ENCODE measurements at places on chromosomes 11 and 22. TPM values are rescaled to one million over a fixed set of nuclear protein-coding genes. Genes with fewer than 3 reads are reported as not detected.

GRCh38 chr11:46278387-46279125, 1.1 kb downstream of the CREB3L1 start:
- DNase-seq: no peak

- peak; percentile 56 for DNase-seq
These were observed 4.9 kb downstream of the ATP5MGL start for GRCh38 chr22:42635531-42635930.

GRCh38 chr11:74570266-74571061, 21.9 kb upstream of the POLD3 start:
- DNase-seq: no peak

DNA sequence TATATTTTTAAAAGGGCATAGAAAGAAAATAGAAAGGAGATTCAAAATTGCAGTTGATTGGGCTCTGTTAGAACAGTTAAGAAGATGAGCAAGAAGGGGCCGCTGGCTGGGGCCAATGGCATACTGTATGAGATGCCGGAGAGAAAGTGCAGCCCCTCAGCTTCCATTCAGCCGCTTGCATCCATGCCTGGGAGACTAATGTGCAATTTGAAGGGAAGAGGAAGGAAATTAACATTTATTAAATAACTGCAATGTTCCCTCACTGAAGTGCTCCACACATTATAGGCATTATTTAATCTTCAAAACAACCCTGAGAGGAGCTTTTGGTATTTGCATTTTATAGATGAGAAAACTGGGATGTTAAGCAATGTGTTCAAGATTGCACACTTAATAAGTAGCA, 44.7 kb upstream of the CSNK2A3 start:
- DNase-seq: no peak

GRCh38 chr11:61509043-61510029, 787 bp downstream of the LRRC10B start:
- DNase-seq: no peak

GRCh38 chr11:34783816-34784317, 132.3 kb downstream of the APIP start:
- DNase-seq: no peak

GRCh38 chr22:44023404-44024287, 456 bp upstream of the PARVB start:
- no peak for DNase-seq

CFAP300 gene
- 1.1 TPM for total RNA-seq

IRF7 gene
- 56.8 TPM for total RNA-seq

NXPE2 gene
- not detected for total RNA-seq

MUC6 gene
- total RNA-seq: not detected

LSP1 gene
- 71.2 TPM for total RNA-seq

HTR3A gene
- total RNA-seq: 0.88 TPM

PKDREJ gene
- not detected for total RNA-seq

Measured in omental fat pad (tissue), 4 donors.